ENCODE measurements at places on chromosomes 2 and 18.
A peak's percentile ranks its signal among the peaks of the same experiment; 100 is the strongest.

DNA sequence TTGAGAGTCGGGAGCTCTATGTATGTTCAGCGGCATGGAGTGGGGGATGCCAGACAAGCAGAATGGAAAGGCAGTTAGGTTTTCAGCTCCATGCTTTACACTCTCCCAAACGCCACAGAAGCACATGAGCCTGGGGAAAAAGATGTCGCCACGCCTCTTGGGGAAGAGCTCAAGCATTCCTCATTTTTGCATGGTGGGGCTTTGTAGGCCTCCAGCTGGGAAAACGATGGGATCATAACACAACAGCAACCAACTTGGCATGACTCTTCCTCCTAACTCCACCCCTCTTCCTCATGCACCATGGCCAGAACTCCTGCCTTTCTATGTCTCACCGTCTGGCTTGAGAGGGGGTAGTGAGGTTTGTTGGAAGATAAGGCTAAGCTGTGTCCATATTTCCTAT is 102.6 kb downstream of the PAX3 start:
- peak; percentile 5 for DNase-seq

DNA sequence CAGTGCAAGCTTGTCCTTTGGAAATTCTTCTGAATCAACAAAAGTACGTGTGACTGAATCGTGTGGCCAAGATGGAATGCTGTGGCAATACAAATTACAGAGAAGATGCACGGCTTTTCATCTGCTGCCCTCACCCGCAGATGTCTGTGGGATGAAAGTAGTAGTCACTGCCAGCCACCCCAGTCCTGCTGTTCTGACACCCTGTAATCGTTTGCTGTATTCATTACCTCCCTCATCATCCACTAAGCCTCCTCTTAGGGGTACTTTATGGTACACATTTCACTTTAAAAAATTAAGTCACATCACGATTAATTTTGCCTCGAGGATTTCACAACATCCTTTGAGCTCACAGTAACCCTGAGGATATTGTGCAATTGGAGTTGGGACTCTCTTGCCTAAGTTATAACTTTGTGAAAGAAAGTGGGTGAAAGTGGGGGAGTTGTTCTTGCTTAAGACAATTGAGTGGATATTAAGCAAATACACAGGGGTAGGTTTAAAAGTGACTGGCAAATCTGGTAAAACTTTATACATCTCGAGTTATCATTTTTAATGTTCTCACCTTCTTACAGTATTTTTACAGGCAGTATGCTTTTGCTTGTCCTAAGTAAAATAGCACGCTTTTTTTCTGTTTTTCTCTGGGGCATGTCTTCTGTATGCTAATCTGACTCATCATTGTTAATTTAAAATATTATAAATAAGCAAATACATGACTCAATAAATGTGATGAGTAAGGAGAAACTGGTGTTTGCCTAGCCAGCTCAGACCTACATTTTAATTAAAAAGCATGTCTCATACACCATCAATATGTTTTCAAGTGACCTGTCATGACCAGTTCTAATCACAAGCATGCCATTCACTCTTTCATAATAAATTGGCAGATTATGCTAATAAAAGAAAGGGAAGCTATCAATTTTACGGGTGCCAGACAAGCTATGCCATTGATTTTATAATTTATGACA is 680.9 kb downstream of the IRS1 start:
- DNase-seq, result peak; percentile 71

DNA sequence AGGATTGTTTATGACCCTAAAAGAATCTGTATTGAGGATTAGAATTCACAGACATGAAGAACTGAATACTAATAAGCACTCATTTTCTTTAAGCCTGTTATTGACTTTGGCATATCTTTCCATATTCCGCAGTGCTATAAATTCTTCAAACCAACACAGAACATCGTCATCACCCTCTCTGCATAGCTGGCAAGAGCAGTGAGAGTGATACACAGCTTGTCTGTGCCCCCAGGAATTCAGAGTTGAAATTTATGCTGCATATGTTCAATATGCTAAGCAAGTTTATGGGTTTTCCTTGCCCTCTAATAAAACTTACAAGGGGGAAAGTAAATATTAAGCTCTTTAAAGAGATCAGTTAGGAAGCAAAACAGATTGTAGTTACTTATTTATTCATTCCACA is 32.7 kb downstream of the CTLA4 start:
- DNase-seq, result peak; percentile 22

DNA sequence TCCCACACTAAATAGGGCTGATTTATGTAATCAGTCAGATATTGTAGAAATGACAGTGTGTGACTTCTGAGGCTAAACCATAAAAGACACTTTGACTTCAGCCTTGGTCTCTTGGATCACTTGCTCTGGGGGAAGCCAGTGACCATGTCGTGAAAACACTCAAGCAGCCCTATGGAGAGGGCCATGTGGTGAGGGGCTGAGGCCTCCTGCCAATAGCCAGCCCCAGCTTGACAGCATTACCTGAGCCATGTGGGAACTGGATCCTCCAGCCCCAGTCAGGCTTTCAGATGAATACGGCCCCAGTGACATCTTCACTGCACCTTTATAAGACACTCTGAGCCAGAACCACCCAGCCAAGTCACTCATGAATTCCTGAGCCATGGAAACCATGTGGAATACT is 20.8 kb downstream of the TNS1 start:
- no peak for DNase-seq

DNA sequence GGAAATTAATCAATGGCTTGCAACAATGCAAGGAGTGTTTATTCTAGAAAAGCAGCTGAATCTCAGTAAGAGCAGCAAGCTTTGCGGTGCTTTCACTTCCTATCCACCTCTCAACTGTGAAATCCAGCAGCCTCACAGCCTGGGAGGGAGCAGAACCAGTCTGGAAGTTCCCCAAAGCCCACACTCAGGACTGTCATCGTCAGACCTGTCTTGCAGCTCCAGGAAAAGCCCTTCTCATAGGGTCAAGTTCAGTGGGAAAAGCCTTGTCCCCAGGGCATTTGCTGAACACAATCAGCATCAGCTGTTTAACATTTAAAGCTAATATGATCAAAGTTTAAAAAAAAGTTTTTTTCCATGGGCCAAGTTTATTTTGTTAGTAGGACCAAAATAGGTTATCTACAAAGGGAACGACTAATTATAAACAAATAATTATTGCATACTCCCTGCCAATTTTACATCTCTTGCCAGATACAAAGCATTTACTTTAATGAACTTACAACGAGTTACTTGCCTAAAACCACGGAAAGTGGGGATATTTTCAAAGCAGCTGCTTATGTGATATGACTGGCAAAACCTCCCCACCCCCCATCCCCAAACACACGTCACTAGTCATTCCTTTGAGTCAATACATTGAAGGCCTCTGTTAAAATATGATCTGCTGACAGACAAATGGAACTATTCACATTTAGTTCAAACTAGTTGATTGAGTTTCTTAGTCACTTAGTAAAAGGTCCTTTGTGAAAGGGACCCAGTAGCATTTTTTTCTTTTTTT is 36.8 kb downstream of the PARD6G start:
- DNase-seq, result no peak

- DNase-seq, result no peak
Observed at GRCh38 chr2:121626777-121627524, 22.3 kb downstream of the CLASP1 start.

- peak; percentile 81 for DNase-seq
Observed at GRCh38 chr2:30252723-30253701, 21.7 kb downstream of the LBH start.

- no peak for DNase-seq
Observed at GRCh38 chr2:10094271-10094814, 14.1 kb upstream of the CYS1 start.

DNA sequence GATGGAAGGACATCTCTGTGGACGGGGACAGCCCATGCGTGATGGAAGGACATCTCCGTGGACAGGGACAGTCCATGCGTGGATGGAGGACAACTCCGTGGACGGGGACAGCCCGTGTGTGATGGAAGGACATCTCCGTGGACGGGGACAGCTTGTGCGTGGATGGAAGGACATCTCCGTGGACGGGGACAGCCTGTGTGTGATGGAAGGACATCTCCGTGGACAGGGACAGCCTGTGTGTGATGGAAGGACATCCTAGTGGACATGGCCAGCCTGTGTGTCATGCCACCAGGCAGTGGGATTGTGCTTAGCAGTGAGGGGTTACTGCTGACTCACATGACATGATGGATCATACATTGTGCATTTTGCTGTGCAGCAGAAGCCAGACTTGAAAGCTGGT is 30.0 kb upstream of the NFATC1 start:
- no peak for DNase-seq

DNA sequence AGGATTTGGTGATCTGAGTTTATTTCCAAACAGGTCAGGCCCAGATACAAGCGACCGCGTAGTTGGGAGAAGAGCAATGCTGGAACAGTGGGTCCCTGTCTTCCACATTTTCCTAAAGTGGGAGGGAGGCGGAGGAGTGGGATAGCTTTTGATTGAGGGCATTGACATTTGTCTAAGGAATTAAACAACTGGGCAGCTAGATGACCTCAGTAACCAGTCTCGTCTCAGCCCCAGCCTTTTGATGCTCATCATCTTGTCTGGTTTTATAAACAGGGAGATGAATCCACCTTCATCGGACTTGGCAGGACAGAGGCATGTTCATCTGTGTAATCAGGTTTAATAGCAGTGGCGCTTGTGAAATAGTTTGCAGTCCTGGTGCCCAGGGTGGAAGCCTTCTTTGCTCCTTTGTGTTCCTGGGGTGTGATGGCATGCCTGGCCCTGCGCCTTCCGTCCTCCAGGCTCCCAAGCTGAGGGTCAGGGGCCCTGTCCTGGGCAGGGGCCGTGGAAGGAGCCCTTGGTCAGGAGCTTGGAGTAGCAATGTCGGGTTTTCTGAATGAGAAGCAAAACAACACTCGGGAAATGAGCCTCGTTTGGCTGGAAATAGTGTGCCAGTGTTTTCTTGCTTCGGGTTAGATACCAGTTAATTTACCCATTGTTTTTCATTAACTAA is 193.8 kb downstream of the FAM210A start:
- no peak for DNase-seq

DNA sequence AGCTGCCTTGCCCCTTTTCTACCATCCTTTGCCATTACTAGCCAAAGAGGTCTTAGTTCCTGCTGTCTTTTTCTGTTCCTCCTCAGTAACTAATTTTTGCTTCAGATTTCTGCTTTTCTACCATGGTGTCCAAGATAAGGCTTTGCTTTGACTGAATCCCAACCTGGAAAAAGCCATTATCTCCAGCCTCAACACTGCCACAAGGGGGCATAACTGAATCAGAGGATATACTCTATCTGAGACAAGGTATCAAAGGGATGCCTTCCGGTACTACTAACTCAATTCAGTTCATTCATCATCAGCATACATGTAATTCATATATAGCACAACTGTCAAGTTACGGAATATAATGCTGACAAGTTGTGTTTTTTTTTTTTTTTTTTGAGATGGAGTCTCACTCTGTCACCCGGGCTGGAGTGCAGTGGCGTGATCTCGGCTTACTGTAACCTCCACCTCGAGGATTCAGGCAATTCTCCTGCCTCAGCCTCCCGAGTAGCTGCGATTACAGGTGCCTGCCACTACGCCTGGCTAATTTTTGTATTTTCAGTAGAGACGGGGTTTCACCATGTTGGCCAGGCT is 11.4 kb downstream of the OSGEPL1 start:
- no peak for DNase-seq

GRCh38 chr2:160175169-160176134 is 24.6 kb downstream of the ITGB6 start:
- DNase-seq, result no peak

- DNase-seq, result no peak
Observed at GRCh38 chr2:110834134-110834827, 101.9 kb downstream of the ACOXL start.

- no peak for DNase-seq
Observed at GRCh38 chr2:98426771-98427170, 17.9 kb upstream of the INPP4A start.

DNA sequence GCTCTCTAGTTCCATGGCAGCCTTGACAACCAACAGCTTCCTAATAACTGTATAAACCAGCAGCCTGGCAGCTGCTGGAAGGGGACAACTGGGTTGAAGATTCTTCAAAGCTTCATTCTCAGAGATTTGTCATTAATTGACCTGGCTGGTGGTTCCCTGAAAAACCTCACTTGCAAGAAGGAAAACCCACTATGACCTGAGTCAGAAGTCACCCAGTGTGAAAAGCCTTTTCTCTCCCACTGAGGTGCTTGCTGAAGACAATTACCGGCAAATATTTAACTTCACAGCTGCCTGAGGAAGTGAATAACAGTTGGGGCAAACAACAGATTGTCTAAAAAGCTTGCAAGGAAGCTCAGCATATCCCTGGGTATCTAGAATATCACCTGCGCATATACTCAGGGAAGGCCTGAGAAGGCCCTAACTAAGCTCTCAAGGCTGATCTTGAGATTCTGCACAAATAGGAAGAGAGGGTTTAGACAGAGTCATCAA is 49.9 kb downstream of the CRACDL start:
- DNase-seq, result no peak

DNA sequence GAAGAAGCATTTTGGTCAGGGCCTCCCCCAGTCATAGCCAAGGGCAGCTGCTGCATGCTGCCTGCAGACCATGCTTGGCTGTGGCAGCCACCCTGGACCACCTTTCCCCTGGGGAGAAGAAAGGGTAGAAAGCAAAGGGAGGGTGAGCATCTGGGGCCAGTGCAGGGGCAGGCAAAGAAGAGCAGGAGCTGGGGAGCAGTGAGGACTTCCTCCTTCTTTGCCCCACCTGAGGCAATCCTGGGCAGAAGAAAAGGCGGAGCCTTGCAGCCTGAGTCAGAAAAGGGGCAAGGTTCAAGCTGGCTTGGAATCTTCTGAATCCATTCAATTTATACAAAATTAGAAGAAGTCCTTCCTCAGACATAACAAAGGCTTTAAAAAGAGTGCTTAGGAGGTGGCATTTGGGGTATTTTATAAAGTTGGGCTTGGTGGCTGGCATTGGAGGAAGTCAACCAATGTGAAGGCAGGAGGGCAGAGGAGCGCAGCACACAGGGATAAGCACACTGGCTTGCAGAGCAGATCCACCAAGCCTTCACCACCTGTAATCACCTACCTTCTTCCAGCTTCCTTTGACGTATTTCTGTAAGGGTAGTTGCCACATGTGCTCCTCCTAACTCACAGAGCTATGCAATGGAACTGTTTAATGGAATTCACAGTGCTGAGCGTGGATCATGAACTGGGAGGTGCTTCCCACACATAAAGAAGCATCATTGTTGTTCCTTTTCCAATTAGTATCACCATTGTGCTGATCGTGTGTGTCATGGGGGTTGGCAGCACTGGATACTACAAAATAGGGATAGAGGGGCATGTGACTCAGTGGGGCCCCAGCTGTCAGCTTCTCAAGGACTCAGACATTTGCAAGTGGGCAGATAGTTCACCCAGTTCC is 154.4 kb upstream of the EPAS1 start:
- no peak for DNase-seq

DNA sequence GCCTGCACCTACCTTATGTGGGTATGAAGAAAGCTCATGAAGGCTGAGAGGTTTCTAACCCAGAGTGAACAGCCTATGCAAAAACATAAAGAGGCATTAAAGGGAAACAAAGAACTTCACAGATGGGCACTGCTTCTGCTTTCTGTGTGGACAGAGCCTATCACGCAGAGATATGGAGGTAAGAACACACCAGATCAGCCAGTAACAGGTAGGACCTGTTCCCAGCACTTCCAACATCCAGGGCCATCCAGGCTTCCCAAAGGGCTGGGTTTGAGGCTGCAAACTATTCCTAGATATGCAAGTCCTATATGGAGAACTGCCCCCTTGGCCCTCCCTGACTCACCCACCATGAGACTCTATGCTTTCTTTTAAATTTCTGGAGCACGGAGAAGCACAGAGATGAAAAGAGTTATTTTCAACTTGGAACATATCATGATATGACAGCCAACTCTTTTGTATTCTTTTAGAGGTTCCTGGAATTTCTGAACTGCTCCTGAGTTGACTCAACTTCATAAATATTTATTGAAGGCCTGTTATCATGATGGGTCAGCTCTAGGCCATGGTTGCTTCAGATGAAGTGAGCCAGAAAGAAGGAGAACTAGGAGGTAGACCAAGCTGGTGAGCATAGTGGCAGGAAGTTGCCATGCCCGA is 77.4 kb upstream of the PPP1CB start:
- peak; percentile 50 for DNase-seq

Measured in MG63 (cell line).